ENCODE measurements at places on chromosomes 7 and 10. TPM values are rescaled to one million over a fixed set of nuclear protein-coding genes. Genes with fewer than 3 reads are reported as not detected.
A peak's percentile ranks its signal among the peaks of the same experiment; 100 is the strongest.

DNA sequence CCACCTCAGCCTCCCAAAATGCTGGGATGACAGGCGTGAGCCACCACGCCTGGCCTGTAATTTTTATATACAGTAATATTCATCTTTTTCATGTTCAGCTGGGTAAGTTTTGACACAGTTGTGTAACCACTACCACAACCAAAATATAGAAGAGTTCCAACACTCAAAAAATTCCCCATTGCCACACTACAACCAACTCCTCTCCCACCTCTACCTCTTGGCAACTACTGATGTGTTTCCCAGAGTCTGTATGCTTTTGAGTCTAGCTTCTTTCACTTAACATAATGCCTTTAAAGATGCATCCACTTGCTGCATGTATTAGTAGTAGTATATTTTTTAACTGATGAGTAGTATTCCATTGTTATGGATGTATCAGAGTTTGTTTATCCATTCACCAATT is 90.7 kb downstream of the SRPK2 start:
- H3K4me1 ChIP-seq = no peaks in the 10 kb centered on the region
- H3K36me3 ChIP-seq = no peaks in the 10 kb centered on the region
- no peaks in the 10 kb centered on the region for H3K27me3 ChIP-seq
- no peak for DNase-seq
- H3K27ac ChIP-seq = no peak overlapping the region

DNA sequence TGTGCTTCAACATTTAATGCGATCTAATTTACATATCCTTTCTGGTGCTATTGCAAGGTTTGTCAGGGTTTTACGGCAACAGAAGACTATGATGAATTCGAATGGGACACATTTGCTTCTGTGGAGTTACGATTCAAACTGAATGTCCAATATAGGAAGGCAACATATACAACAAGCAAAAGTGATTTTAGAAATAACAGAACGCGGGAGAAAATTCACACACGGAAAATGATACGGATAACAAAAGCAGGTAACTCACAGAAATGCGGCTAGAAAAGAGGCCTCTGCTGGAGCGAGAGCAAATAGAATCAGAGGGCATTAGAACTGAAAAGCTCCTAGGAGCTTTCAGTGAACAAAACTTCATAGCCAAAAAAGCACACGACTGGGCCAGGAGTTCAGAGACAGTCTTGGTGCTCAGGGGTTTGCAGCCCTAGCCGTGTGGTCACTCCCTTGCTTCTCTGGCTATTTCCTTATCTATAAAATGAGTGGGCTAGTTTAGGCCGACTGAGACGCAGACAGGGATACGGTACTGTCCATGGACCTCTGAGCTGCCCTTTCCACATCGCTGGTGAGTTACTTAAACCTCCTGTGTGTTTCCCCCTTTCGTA is 557 bp upstream of the TAX1BP1 start:
- H3K36me3 ChIP-seq = no peaks in the 10 kb centered on the region
- H3K4me1 ChIP-seq = peaks cover 4% of the 10 kb centered on the region
- no peaks in the 10 kb centered on the region for H3K27me3 ChIP-seq

DNA sequence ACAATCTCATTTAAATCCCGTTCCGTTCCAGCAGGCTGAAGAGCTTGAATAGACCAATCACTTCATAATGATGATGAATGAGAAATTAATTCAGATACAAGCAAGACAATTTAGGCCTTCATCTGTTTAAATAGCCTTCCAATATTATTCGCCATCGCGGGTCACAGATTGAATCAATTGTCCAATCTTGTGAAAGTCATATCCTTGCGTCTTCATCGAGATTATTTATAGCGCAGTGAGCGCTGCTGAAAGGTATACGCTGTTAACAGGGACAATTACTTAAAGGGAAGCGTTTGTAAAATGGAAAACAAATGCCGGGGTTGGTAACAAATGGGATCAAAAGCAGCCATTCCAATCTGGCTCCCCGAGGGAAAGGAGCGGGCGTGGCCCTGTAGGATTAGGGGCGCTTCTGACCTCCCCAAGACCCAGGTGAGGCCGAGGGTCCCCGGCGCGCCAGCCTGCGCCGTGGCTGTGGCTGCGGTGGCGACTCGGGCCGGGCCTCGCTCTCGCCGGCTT is 8.6 kb downstream of the EVX1 start:
- H3K36me3 ChIP-seq = no peaks in the 10 kb centered on the region
- H3K27ac ChIP-seq = no peak overlapping the region
- no peak overlapping the region for H3K4me3 ChIP-seq
- peaks cover 88% of the 10 kb centered on the region for H3K27me3 ChIP-seq
- peaks cover 17% of the 10 kb centered on the region for H3K4me1 ChIP-seq
- no peak for DNase-seq

DNA sequence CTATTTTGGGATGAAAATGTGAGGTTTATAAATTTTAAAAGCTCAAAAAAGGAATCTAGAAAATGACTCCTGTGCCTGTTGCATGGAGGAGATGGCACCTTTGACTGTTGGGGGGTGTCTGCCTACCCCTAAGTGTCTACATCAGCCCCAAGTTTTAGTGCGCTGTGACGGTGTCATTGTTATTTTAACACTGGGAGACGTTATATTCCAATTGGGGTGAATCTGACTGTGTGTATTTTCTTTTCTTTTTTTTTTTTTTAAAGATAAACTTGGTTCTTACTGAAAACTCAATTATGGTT is 517 bp downstream of the SRGN start:
- peak overlapping the region; percentile 24 for H3K4me3 ChIP-seq
- no peaks in the 10 kb centered on the region for H3K36me3 ChIP-seq
- DNase-seq = no peak
- peaks cover 11% of the 10 kb centered on the region for H3K4me1 ChIP-seq
- H3K27ac ChIP-seq = peak overlapping the region; percentile 86

DNA sequence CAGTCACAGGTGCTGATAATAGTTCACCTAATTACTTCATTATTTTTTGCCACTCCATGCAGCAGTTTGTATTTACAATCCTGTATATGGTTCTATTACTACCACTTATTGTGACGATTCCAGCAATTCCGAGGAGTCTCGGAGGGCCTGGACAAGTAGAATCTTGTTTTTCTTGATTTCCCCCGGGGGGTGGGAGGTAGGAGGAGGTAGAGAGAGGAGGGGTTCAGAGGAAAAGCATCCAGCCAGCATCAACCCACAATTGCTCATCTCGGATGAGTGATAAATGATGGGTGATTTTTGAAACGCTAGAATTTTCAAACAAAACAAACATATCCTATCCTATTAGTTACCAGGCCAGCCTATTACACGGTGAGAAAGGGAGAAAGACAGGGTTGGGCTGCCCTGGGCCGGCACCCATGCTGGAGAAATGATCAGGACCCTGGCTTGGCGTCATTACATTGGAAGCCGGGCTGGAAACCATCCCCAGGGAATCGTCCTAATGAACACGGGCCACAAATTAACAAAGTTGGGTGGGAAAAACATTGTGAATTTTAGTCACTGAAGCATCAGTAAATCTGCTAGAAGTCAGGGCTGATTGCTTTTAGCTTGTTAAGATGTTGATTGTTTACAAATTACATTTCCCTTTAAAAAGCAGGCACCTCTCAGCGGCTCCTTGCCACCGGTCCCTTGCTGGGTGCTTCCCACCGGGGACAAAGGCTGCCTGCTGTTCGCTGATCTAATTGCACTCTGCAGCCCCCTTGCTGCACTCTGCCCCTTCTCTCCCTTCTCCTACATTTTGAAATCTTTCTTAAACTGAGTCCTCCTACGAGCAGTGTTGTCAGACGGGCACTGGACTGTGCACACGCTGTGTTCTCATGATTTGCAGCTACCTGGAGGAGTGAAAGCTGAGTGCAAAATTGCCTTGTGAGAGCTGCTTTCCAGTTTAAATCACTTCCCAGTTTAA is 95.5 kb downstream of the FAM204A start:
- peaks cover 53% of the 10 kb centered on the region for H3K27me3 ChIP-seq
- no peaks in the 10 kb centered on the region for H3K36me3 ChIP-seq
- H3K4me3 ChIP-seq = no peak overlapping the region
- no peaks in the 10 kb centered on the region for H3K4me1 ChIP-seq
- no peak overlapping the region for H3K27ac ChIP-seq

Gene ADAMTS14
- polyA plus RNA-seq = 15.5 TPM

DNA sequence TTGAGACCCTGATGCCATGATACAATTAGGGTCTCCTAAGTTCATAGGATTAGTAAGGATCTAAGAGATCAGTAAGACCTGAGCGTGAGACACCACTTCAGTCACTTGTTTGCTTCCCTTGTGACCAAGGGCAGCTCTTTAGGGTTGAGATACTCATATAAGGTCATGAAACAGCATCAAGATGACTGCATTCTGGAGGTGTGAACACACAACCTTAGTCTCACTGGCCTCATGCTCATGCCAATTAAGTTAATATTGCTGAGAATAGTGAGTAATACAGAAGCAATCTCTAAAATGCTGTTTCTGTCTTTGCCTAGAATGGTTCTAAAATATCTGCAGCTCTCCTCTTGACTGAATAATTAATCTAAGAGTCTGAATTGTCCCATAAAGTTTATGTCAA is 39.6 kb upstream of the KLHL7 start:
- H3K27me3 ChIP-seq = no peaks in the 10 kb centered on the region
- no peak for DNase-seq
- H3K4me3 ChIP-seq = no peak overlapping the region
- H3K36me3 ChIP-seq = no peaks in the 10 kb centered on the region
- no peaks in the 10 kb centered on the region for H3K4me1 ChIP-seq
- no peak overlapping the region for H3K27ac ChIP-seq

DNA sequence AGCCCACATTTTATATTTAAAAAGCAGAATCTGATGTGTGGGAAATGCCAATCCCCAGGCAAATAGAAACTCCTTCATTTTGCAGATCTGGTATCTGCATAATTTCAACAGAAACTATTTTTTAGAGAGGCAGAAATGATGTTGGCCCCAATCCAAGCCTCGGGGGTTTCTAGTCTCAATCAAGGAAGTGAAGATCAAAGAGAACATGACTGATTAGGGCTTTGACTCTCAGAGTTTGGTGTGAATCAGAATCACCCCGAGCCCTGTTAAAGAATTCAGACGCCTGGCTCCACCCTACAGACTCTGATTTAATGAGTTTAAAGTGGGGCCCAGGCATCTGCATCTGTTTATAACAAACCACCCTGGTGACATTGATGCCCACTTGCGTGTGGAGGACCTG is 36.7 kb upstream of the UBE2H start:
- peaks cover 2% of the 10 kb centered on the region for H3K4me1 ChIP-seq
- no peak overlapping the region for H3K27ac ChIP-seq
- DNase-seq = no peak

GRCh38 chr10:132664407-132664806 is 121.5 kb downstream of the NKX6-2 start:
- H3K27ac ChIP-seq = no peak overlapping the region
- no peak for DNase-seq
- H3K4me3 ChIP-seq = no peak overlapping the region
- H3K36me3 ChIP-seq = peaks cover 17% of the 10 kb centered on the region

GRCh38 chr7:70233776-70234175 is 635.5 kb downstream of the AUTS2 start:
- no peak overlapping the region for H3K4me3 ChIP-seq
- no peak overlapping the region for H3K27ac ChIP-seq
- H3K27me3 ChIP-seq = no peaks in the 10 kb centered on the region

- no peaks in the 10 kb centered on the region for H3K36me3 ChIP-seq
- H3K4me3 ChIP-seq = no peak overlapping the region
- peaks cover 19% of the 10 kb centered on the region for H3K4me1 ChIP-seq
- H3K27me3 ChIP-seq = peaks cover 54% of the 10 kb centered on the region
- DNase-seq = no peak
These were observed 44.9 kb upstream of the ADGRA1 start for GRCh38 chr10:133042816-133043215.

DNA sequence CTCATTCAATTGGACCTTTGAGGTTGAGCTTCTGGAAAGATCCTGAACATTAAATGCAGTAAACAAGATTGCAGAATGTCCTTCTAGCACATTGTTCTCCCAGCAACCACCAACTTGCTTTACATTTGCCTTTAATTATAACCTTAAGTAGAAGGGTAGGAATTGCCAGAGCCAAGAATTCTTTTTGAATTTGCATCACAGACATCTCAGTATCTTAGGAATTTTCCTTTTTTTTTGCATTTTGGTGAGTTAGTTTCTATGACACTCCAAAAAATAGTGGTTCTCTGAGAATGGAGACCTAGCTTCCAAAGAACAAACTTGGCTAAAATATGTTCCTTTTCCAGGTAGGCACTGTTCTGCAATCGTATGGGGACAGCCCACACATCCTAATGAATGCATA is 456.0 kb downstream of the GATA3 start:
- no peak overlapping the region for H3K4me3 ChIP-seq
- no peaks in the 10 kb centered on the region for H3K36me3 ChIP-seq
- H3K27ac ChIP-seq = no peak overlapping the region
- H3K27me3 ChIP-seq = peaks cover 3% of the 10 kb centered on the region

DNA sequence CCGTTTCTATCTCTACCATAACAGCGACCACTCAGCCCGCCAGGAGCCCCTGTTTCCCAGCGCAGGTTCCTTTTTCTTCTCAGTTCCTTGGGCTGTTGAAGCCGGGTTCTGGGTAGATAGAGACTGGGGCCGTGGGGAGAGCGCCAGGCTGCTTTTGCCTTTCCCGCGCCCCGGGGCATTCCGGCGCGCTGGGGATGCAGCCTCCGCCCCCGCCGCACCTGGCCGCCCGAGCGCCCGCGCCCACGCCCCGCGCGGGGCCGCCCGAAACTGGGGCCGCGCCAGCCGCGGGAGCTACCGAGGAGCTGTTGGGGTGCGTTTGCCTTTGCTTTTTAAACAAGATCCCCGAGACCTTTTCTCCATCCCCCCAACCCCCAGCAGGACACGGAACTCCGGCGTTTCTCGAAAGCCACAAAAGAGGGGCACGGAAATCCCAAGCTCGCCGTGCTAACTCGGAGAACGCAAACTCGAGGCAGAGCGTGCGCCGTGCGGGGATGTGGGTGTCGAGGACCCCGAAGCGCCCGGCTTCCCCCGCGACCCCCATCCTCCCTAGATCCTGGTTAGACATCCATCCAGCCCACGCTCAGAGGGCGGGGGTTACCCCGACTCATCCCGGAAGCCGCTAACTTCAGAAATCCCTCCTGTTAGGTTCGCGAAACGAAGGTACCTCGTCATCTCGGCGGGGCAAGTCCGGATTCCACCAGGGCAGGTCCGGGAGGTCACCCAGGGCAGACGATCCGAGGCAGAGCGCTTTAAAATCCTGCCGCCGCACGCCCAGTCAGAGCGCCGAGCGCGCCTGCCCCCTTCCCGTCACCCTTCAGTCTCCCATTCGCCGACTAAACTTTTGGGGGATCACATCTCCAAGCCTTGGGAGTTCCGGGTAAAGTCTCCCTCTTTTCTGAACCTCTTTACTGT is 1.0 kb downstream of the GRM8 start:
- no peak overlapping the region for H3K27ac ChIP-seq
- peaks cover 18% of the 10 kb centered on the region for H3K4me1 ChIP-seq
- peak overlapping the region; percentile 65 for H3K4me3 ChIP-seq
- DNase-seq = no peak
- H3K36me3 ChIP-seq = no peaks in the 10 kb centered on the region

- H3K27me3 ChIP-seq = no peaks in the 10 kb centered on the region
- H3K36me3 ChIP-seq = no peaks in the 10 kb centered on the region
- DNase-seq = no peak
- no peak overlapping the region for H3K4me3 ChIP-seq
- no peak overlapping the region for H3K27ac ChIP-seq
- H3K4me1 ChIP-seq = no peaks in the 10 kb centered on the region
These were observed 102.5 kb upstream of the LRRTM3 start for GRCh38 chr10:66823301-66823700.

Gene ADARB2
- 0.23 TPM for polyA plus RNA-seq
